ENCODE measurements at places on chromosomes 12 and 14. TPM values are rescaled to one million over a fixed set of nuclear protein-coding genes. Genes with fewer than 3 reads are reported as not detected.

- DNase-seq, result no peak
These were observed 18.9 kb downstream of the CNTN1 start for GRCh38 chr12:40711121-40711520.

DNA sequence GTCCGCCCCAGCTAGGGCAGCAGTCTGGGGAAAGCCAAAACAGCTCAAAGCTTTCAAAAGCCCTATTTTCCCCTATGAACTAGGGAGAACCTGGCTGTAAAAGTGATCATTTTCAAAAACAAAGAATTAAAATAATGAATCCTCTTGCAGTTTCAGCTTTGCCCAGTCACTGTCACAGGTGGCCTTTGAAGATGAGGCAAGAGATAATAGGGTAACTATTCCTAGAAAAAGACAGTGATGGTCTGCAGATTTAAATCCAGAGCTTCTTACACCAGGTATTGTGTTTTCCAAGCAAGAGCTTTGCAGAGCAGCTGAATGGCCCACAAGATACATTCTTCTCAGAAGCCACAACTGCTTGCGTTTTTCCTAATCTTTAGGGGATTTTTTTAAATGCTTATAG lies 80.2 kb upstream of the NUDT4 start:
- no peak for DNase-seq

- DNase-seq, result no peak
These were observed 187.7 kb downstream of the NTF3 start for GRCh38 chr12:5619628-5620027.

DNA sequence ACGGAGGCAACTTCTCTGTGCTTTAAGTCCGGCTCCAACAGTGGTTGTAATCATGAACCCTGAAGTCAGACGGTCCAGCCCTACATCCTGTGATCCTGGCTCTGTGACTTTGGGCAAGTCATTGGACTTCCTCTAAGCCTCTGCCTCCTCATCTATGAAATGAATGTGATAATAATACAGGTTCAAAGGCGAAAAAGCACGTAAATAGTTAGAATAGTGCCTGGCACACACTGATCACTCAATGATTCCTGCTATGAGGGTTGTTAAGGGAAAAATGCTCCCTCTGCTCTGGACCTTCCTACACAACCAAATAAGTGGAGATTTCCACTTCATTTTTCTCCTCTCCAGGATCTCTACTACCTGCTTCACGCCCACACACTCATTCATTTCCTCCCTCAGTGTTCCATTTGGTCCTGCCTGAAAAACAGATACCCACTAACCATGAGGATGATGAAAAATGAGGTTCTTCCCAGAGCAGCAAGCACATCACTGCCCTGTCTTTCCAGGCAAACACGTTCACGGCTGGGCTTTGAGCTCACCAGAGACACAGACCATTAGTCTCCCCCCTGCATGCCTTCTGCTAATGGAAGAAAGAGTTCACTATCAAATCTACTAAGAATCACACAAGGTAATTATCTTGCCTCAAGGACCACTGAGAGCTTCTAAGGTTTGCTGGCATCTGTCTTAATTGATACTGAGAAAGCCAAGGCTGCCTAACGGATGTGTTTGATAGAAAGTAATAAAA lies 13.2 kb downstream of the NUAK1 start:
- no peak for DNase-seq

DNA sequence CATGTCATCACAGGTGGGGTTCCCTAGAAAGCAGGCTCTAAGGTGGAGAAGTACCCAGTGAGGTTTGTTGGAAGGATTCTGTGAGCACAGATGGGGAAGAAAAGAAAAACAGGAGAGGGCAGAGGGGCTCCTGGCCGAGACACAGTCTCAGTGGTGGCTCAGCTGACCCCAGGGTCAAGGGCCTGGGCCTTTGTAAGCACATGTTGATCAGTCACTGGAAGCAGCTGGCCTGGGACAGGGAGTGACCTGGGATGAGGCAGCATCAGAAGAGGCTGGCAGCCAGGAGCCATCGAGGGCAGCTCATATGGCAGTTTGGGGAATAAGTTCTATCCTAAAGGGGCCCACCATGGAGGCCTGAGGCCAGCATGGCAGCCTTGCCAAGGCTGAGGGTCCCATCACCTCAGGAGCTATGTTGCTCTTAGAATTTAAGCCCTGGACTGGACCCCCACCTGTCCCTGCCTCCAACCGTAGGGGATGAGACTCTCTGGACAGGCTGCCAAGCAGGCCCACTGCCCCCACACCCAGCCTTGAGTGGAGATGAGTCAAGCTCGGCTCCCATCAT lies 6.3 kb upstream of the TMEM179 start:
- DNase-seq, result no peak

DNA sequence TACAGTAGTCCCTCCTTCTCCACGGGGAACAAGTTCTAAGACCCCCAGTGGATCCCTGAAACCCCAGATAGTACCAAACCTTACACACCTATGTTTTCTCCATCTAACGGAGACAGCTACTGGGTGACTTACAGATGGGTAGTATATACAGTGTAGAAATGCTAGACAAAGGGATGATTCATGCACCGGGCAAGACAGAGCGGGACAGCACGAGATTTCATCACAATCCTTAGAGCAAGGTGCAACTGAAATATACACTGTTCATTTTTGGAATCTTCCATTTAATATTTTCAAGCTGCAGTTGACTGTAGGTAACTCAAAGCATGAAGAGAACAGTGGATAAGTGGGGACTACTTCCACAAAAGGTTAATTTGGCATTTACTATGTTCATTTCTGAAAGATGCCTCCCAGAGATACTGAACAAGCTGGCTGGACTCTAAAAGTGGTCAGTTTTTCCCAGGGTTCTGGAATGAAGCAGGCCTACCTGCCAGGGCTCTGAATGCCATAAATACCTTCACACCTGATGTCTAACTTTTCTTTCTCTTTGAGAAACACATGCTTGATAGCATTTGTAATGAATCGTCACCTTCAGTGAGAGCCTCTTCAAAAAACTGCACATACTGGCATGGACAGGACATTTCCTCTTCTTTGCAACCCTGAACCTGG lies 127.7 kb upstream of the FOXN3 start:
- no peak for DNase-seq

- no peak for DNase-seq
These were observed 389.2 kb downstream of the RAD51B start for GRCh38 chr14:68208626-68209317.

DNA sequence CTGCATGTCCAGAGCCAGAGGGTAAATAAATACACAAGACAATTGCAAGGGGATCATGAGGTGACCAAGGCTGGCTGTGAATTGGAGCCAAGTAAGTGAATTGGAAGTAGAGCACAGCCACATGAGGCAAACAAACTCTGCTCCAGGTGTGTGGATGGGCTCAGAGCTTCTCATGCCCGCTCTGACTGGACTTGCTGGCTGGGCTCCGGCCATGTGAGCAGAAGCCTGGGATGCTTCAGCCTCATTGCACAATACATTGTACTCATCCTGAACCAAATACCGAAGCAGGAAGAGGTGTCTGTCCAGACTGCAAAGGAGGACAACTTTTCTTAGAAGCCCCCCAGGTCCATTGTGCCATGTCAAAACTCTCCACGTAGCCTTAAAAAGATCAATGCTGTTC lies 193.0 kb downstream of the TTC8 start:
- DNase-seq, result no peak

DNA sequence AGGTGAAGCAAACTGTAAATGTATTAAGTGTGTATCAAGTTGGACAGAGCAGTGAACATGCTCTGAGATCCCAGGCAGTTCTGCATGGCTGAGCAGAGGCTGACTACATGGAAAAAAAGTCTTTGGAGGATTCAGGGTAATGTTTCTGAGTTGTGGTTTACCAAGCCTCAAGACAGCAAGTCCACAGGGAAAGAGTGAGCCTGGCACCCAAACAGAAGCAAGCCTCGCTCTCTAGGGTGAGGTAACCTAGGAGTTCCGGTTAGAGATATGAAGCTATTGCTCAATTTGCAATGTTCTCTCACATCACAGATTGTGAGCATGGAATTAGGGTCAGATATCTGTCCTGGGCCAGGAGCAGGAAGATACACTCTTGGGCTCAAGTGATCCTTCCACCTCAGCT lies 158.6 kb downstream of the MON2 start:
- DNase-seq, result no peak

- no peak for DNase-seq
These were observed 29.8 kb upstream of the C14orf180 start for GRCh38 chr14:104549536-104550339.

DNA sequence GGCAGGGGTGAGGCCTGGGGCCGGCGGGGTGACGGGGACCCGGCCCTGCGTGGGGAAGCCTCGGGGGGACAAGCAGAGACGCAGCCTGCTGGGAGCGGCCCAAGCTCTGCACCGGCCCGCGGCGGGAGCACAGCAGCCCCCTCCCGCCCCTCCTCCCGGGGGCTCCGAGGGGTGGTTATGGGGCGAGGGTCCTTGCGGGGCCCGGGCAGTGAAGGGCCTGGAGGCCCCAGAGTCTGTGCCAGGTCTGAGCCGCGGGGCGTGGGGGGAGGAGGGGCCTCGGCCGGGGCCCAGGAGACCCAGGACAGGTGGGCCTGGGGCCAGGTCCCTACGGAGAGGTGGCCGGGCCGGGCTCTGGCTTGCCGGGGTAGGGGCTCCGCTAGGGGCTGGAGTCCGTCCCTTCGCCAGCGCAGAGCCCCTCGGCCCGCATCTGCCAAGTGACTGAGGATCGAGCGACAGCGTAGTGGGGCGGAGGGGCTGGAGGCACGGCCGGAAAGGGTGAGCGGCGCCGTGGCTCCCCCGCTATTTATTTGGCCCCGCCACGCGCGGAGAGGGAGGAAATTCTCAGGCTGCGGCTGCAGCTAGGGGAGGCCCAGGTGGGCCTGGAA lies 495 bp downstream of the TMEM121 start:
- peak; percentile 65 for DNase-seq

- peak; percentile 51 for DNase-seq
These were observed 6.1 kb downstream of the ERBB3 start for GRCh38 chr12:56086096-56086495.

DNA sequence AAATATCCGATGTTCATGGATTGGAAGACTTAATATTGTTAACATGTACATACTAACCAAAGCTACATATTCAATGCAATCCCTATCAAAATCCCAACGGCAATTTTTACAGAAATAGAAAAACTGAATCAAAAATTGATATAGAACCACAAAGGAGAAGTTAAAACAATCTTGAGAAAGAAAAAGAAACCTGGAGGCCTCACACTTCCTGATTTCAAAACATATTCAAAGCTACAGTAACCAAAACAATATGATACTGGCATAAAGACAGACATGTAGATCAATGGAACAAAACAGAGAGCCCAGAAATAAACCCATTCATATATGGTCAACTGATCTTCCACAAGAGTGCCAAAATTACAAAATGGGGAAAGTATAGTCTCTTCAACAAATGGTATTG lies 5.4 kb upstream of the PELI2 start:
- DNase-seq, result no peak

- DNase-seq, result no peak
These were observed 257.9 kb downstream of the NEDD1 start for GRCh38 chr12:97164936-97165335.

DNA sequence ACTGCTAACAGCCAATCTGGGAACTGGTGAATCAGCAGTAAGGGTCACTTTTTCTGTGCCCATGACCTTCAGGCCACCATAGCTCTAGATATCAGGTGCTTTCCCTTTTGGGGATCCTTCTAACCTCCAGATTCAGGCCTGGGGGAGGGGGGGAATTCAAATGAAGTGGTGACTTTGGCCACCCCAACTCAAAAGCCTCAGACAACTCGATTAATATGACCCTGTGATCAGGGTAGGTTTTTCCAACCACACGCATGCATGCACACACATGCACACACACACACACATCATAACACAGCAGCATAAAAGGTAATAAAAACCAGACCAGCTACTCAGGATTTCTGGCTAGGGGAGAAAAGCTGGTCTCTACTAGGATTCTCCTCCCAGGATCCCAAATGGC lies 5.3 kb downstream of the TBX3 start:
- DNase-seq, result no peak

- no peak for DNase-seq
These were observed 1.6 kb upstream of the PTPRB start for GRCh38 chr12:70638639-70639360.

- DNase-seq, result no peak
These were observed 642.2 kb downstream of the DIO2 start for GRCh38 chr14:79569072-79569471.

DNA sequence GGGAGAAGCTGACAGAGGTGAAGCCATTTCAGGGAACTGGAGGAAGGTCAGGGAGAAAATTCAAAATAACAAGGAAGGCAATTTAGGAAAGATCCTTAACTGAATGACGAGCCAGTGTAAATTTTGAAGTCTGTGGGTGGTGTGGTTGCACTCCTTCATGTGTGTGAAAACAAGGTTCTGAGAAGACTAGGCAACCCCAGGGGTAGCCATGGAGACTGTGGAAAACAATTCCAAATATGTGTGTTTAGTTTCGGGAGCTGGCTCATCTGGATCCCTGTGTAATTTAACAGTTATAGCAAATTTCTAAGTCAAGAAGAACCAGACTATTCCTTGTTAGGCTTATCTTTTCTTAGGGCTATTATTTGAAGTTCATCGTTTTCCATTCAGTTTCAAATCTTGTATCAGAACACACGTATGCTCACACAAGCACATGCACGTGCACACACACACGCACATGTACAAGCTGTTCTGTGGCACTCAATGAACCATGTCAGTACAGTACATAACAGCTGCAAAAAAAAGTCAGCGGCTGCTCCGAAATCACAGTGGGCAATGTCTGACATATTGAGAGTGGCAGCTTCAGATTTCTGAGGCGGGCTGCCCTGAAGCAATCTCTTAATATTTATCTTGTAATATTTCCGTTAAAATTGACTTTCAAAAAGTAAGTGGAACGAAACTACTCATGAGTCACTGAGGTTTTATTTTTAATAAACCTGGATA lies 411.2 kb downstream of the AEBP2 start:
- no peak for DNase-seq

DNA sequence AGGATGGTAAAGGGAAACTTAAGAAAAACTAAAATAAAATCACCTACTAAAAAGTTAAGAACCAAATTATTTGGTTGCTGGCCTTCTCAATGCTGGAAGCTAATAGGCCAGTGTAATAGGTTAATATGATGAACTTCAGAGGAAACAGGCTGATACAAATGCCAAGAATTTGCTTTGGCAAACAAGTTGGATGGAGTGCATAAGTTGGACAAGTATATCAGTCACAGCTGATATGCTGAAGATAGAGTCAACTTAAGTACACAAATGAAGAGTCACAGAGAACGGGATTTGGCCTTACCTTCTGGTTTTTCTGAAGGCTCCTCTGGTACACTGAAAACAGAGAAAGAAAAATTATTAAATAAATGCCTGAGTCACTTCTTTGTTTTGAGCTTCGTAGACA lies 48.2 kb downstream of the ZFYVE26 start:
- no peak for DNase-seq

GRCh38 chr12:13209436-13210235 lies 13.1 kb downstream of the EMP1 start:
- no peak for DNase-seq

DNA sequence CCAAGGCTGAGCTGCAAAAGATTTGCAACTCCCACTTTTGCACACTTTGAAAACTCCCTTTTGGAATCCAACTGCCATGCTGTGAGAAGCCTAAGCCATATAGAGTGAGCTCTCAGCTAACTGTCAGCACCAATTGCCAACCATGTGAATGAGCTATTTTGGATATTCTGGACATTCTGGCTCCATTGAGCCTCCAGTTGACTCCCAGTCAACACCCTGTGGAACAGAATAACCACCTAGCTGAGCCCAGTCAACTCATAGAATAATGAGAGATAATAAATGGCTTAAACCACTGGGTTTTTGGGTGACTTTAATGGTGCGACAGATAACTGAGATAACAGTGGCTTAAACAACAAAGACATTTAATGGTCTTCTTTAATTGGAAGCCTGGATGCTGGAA lies 210.1 kb downstream of the SUDS3 start:
- DNase-seq, result no peak

The CCND2 gene
- total RNA-seq, result 61.5 TPM

The P2RX2 gene
- total RNA-seq, result not detected

The ART4 gene
- 1.8 TPM for total RNA-seq

The CD69 gene
- total RNA-seq, result 1.5 TPM
